Mesenteric fat pad (tissue), 1 donor: ENCODE measurements at places on chromosomes 2 and 18. TPM values are rescaled to one million over a fixed set of nuclear protein-coding genes. Genes with fewer than 3 reads are reported as not detected.

The PKDCC gene
- total RNA-seq = 289 TPM

The DUSP28 gene
- 3.8 TPM for total RNA-seq

GRCh38 chr2:96878171-96878570 lies 8.3 kb upstream of the SEMA4C start:
- DNase-seq = no peak

- no peak for DNase-seq
Measured at GRCh38 chr2:205764270-205764746, 82.0 kb downstream of the NRP2 start.

DNA sequence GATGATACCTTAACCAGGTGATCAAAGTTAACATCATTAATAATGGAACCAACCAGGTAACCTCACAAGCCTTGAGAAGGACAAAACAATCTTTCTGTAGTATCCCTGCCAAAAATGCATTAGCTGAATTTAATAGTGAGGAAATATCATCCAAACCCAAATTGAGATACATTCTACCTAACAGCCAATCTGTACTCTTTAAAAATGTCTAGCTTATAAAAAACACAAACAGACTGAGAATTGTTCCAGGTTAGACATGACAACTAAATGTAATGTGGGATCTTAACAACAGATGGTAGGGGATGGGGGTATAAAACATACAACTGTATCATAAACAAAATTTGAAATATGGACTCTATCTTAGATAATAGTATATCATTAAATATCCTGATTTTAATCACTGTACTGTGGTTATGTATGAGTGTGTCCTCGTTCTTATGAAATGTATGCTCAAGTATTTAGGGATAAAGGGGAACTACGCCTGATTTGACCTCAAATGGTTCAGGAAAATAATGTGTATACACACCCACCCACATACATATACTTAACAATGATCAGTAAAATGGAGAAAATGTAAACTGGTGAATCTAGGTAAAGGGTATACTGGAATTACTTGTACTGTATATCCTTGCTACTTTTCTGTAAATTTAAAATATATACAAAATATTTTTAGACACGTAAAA lies 1.7 kb downstream of the FANCL start:
- no peak for DNase-seq
